ENCODE measurements at places on chromosomes 7 and 10.

DNA sequence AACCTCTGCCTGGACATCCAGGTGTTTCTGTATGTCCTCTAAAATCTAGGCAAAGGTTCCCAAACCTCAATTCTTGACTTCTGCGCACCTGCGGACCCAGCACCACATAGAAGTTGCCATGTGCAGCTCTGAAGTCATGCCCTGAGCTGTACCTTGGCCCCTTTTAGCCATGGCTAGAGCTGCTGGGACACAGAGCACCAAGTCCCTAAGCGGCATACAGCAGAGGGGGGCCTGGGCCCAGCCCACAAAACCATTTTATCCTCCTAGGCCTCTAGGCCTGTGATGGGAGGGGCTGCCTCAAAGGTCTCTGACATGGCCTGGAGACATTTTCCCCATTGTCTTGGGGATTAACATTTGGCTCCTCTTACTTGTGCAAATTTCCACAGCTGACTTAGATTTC is 14.6 kb downstream of the TMEM243 start:
- no peak for DNase-seq

DNA sequence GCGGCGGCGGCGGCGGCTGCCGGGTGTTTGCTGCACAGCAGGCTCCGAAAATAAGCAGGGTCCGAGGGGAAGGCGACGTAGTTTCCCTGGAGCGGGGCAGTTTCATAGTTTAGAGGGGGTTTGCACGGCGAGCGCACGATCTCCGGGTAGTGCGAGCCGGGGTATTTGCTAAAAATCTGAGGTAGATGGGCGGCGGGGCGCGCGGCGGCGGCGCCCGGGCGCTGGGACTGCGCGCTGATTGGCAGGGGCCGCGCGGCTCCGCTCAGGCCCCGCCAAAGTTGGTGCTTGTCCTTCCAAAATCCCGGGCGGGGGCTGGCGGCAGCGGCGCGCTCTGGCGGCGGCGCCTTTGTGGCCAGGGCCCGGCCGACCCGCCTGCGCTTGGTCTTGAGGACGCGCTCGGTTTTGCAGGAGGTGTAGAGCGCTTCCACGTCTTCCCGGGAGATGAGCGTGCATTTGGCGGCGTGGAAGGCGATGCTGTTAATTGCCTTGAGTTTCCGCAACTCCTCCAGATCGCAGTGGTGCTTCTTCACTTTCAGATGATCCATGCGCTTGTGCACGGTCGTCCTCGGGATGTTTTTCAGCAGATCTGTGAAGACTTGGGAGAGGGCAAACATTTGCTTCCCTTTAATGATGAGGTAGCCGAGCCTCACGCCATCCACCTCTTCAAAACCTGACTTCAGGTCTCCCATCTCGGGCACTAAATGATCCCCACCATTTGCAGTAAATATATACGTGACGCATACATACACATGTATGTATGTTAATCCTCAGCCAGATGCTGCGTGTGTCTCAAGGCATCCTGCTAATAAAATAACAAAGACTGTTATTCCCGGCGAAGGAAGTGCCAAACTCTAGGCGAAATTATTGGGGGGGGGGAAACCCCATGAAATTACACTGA is 8.1 kb downstream of the SKIDA1 start:
- DNase-seq, result no peak

DNA sequence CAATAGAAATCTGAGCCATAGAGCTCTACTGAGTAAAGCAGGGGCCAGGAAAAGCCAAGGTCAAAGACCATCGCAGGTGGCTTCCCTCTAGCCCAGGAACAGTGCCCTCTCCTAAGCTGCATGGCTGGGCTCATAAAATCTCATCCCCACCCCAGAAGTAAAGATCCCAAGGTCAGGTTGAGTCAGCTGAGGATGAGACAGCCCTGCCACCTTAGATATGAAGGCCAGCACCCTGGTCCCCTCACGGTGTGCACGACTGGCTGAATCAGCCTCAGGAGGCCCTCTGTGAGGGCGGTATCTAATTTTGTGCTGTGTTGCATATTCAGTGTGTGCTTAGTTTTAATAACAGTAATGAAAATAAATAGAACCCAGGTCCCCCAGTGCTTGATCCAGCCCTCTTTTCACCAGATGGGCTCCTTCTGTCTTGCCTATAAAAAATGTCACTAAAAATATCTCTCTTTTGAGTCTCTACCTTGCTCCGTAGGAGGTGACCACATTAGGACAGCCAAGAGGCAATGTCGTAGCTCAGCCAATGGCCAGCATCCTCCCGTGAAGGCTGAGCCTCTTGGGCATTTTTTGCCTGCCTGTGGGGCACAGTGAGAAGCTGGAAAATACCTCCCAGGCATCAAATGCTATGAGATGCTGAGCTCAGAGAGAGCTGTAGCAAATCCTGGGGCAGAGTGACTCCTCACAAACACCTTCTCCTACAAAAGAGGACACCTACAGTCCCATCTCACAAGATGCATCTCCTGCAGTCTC is 424.0 kb downstream of the PLXNA4 start:
- no peak for DNase-seq

- no peak for DNase-seq
Observed at GRCh38 chr10:89250865-89251408, 638 bp downstream of the LIPA start.

DNA sequence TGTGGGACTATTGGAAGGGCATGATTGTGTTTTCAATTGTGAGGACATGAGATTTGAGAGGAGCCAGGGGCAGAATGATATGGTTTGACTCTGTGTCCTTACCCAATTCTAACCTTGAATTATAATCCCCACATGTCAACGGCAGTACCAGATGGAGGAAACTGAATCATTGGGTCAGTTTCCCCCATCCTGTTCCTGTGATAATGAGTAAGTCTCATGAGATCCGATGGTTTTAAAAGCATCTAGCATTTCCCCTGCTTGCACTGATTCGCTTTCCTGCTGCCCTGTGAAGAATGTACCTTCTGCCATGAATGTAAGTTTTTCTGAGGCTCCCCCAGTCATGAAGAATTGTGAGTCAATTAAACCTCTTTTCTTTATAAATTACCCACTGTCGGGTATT is 1367.1 kb downstream of the XPNPEP1 start:
- no peak for DNase-seq

DNA sequence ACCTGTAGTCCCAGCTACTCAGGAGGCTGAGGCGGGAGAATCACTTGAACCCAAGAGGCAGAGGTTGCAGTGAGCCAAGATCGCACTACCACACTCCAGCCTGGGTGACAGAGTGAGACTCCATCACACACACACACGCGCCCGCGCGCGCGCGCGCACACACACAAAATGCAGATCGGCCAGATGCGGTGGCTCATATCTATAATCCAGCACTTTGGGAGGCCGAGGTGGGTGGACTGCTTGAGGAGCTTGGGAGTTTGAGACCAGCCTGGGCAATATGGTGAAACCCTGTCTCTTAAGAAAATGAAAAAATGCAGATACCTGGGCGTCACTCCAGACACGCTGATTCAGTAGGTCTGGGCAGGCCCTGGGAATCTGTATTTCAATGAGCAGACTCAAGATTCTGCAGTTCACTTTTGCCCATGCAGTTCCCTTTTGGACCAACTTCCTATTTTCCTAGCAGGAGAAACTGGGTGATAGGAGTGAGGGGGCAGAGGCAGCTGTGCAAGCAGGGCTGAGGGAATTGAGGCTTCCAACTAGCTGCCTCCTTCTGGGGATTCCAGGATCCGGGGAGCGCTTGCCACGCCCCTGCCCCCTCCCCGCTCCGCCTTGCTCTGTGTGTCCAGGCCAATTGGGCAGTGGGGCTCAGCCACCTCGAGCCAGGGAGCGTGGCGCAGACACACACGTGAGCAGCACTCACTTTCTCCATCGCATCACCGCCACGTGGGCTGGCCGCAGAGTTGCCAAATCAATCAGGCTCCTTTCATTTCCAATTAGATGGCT is 173.6 kb downstream of the SH3PXD2A start:
- DNase-seq, result no peak

DNA sequence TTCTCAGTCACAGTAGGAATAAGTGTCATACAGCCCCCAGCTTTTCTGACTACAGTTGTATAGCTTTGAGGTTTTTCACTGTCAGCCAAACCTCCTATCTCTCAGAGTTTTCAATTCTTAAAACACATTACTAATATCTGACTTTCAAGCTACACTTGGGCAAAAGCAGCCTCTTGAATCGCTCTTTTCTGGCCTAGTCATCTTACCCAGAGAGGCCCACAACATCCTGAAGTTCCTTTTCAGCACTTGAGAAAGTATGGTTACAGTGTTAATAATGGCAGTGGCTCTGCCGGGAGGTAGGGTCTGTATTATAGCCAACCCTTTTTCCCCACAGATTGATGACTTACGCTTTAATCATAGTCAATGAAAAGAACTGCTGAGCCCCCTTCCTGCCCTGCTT is 181.0 kb downstream of the LRRC4 start:
- DNase-seq, result no peak
